ENCODE measurements at places on chromosomes 2 and 18.

DNA sequence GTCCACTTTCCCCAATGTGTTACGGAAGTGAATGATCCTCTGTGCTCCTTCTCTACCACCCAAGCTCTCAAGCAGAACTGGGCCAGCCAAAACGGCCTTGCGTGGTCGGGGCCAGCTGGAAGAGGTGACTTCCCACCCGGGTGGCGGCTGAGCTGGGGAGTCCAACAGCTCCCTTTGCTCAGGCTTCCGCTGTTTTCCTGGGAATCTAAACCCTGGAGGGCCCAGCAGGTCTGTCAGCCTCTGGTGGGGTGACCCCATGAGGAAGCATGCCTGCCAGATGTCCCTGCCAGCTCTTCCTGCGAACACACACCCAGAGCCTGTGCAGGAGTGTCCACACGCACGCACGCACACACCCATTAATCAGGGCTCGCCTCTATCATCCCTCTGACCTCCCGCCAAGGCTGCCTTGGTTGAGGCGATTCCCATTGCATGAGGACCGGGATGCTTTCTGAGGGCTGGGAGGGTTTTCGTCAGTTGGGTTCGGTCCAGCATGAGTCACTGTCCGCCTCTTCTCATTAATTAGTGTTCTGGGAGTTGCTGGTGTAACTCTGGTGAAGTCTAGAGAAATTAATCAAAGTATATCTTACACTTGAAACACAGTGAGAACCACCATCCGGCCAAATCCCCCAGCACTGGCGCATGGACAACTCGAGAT is 90.6 kb downstream of the TWIST2 start:
- no peak for DNase-seq

GRCh38 chr2:108182489-108182888 is 57.3 kb upstream of the SULT1C3 start:
- DNase-seq: no peak

DNA sequence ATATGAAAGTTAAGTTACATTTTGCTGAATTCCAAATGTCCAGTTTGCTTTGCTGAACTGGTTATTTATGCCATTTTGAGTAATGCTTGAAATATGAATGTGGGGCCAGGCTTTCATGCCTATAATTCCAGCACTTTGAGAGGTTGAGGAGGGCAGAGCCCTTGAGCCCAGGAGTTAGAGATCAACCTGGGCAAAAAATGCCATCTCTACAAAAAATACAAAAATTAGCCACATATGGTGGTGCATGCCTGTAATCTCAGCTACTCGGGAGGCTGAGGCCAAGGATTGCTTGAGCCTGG is 101.2 kb upstream of the ITGA6 start:
- DNase-seq: no peak

GRCh38 chr18:48797841-48798255 is 152.9 kb downstream of the SMAD7 start:
- DNase-seq: no peak

DNA sequence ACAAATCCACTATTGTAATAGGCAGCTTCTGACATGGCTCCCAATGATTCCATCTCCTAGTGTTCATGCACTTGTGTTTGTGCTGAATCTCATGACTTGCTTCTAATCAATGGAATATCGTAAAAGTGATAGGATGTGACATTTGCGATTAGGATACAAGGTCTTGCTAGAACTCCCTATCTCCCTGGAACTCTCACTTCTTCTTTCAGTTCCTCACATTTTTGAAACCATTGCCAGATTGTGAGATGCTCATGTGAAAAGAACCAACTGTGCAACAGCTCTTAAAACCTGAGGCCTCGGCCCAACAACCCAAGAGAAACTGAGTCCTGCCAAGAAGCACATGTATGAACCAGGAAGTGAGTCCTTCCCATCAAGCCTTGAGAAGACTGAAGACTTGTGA is 226.9 kb upstream of the DTNA start:
- DNase-seq: no peak

DNA sequence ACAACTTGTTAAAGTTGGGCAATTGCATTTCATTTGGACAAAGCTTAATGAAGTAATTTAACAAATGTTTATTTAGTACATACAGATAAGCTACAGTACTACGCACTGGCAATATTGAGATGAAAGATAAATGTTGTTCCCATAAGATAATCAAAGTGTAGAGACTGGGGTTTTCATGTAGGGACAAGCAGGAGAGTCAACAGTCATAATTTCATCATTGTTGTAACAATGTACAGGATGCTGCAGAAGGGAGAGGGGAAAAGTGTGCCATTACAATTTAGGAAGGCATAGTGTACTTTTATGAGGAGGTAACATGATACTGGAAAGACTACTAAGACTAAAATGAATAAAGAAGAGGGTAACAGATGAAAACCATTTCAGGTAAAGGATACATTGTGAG is 441.6 kb downstream of the ERBB4 start:
- no peak for DNase-seq

GRCh38 chr2:239224955-239225354 is 175.9 kb downstream of the HDAC4 start:
- no peak for DNase-seq

DNA sequence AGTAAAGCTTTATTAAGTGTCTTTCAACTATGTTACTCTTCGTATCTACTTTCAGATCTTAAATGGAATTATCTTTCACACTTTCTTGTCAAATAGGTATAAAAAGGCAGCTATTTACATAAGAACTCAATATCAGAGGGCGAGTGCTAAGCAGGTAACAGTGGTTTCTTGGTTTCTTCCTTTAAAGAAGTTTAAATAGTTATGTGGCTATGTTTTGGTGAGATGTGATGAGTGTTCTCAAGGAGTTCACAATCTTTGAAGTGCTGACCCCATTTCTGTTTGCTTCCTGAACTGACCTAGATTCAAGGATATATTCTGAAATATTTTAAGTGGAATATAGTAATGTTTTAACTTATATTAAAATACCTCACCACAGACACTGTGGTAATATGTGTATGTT is 161.9 kb downstream of the DPP4 start:
- no peak for DNase-seq

Measured in progenitor cell of endocrine pancreas (in vitro differentiated cells).